ENCODE measurements at places on chromosomes 4 and X. TPM values are rescaled to one million over a fixed set of nuclear protein-coding genes. Genes with fewer than 3 reads are reported as not detected.

- no peak for DNase-seq
These were observed at the start of gene BEX3 for GRCh38 chrX:103376118-103376978. BEX3 (plus strand) TSS chrX:103376538; CDS start chrX:103377522, 984 bp downstream.

DNA sequence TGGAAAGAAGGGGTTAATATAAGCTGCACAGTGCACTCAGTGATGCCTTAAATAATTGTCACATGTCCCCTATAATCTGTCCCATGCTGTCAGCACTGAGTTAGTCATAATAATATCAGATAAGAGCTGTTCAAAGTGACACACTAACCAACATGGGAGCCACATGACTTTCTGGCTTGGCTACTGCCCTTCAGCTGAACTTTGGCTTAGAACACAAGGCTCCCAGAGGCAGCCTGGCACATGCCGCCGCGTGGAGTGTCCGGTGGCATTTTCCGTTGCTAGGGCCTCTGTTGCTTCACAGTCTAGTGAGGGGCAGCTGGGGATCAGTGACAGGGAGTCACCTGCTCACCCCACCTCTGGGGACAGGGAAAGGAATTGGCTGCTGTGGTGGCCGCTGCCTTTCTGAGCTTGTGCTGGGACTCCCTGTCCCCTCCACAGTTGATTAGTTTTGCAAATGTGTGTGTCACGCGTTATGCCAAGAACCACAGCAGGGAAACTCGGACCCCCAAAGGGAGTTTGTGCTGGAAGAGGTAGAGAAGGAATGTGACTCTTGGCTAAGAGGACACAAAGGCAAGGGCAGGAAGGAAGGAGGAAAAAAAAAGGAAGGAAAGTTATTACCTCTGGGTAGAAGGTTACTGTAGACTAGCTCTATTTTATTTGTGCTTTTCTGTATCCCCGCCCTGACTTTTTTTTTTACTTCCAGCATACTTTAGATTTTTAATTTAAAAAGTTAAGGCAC is 41.1 kb upstream of the PPARGC1A start:
- DNase-seq: no peak

Gene SPANXA1
- not detected for polyA plus RNA-seq

GRCh38 chr4:182190306-182190705 is 52.9 kb upstream of the TENM3 start:
- DNase-seq: no peak

Gene TTC29
- 0.09 TPM for polyA plus RNA-seq

DNA sequence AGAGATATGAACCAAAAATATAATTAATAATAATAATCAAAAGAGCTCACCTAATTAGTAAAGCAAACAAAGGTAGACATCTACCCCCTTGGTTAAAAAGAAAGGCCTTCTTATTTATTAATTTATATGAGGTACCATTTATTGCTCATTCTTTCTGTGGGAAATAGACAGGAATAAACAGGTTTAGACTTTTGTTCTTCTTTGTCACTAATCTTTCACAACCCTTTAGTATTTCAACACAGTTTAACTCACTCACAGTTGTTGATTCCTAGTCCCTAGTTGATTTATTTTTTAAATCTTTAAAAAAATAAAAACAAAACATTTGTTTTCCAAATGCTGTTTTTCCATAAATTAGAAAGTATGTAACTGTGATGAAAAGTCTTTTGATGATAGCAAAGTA is 5.6 kb downstream of the PPARGC1A start:
- no peak for DNase-seq

Gene SPANXC
- not detected for polyA plus RNA-seq

DNA sequence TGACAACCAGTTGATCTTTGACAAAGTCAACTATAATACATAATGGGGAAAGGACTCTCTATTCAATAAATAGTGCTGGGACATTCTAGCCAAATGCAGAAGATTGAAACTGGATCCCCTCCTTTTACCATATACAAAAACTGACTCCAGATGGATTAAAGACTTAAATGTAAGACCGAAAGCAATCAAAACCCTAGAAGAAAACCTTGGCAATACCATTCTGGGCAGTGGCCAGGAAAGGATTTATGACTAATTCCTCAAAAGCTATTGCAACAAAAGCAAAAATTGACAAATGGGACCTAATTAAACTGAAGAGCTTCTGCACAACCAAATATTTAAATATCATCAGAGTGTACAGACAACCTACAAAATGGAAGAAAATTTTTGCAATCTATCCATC is 185.1 kb downstream of the NPNT start:
- DNase-seq: no peak

- no peak for DNase-seq
These were observed 322.7 kb upstream of the PITX2 start for GRCh38 chr4:110945600-110945999.

DNA sequence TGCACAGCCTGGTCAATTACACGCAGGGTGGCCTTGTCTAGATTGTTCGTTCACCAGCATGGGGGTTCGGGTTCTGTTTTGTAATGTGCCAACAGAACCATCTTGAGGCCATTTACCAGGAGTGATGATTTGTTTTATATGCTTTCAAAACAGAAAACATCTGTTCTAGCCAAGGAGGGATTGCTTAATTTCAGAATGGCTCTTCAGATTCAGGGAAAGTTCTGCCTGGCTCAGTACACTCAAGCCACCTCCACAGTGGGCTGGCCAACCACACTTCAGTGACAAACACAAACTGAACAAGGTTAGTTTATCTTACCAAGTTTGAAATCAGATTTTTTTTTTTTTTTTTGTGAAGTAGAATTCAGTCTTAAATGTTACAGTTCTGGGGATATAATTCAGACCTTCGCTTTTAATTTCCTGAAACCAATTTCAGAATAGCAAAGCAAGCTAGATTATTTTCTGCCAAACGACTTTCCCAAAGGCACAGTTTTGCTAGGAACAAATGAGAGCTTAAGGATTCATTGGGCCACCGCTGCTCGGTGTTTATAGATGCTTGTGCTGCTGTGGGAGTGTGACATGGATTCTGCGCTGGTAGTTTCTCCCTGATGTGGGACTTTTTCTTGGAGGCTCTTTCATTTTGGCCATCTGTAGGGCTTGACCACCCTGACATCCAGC is 23.4 kb downstream of the SMS start:
- no peak for DNase-seq

DNA sequence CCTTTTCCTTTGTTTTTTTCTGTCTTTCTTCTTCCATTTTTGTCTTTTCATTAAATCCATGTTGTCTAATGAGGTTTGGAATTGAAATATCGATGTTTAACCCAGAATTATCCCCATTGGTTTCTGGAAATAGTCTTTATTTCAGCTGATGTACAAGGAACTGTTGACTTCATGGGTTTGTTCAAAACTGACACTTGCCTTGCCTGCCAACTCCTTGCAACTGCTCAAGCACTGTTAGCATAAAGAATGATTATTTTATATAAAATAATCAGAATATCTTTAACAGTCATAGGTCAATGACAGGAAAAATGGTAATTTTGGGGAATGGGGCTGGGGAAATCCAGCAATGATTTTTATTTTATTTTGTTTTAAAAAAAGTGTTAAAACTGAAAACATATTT is 359.6 kb upstream of the LCORL start:
- no peak for DNase-seq

Gene FMR1NB
- polyA plus RNA-seq: not detected

- no peak for DNase-seq
These were observed 26.0 kb upstream of the YTHDC1 start for GRCh38 chr4:68375667-68376559.

Gene CCDC160
- polyA plus RNA-seq: 0.24 TPM

DNA sequence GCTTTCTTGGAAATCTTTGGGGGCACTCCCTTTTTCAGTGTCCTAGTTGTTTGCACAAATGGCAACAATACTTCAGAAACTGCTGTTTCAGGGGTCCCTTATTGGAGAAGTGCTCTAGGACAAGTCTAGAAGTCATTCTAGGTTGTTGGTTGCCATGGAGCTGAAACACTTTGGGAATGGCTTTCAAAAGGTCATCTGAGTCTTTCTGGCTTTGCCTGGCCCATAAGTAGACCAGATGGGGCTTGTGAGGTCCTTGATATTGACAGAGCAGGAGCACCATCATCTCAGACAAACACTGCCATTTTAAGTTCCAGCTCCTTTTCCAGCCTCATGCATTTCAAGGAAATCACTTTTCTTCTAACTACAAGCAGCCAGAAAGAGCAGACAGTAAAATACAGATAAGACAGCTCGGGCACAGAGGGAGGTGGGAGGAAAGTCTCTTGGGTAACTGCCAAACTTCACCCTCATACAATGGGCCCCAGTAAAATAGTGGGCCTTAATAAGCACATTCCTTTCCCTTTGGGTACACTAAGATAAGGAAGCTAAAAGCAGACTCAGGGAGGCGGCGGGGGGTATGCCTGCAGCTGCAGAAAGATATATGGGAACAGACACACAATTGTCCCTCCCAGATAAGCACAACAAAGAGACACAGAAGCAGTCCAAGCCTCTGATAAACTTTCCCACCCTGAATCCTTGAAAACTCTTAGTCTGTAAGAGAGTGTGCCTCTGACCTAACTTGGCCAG is 8.5 kb upstream of the NXF3 start:
- DNase-seq: no peak

DNA sequence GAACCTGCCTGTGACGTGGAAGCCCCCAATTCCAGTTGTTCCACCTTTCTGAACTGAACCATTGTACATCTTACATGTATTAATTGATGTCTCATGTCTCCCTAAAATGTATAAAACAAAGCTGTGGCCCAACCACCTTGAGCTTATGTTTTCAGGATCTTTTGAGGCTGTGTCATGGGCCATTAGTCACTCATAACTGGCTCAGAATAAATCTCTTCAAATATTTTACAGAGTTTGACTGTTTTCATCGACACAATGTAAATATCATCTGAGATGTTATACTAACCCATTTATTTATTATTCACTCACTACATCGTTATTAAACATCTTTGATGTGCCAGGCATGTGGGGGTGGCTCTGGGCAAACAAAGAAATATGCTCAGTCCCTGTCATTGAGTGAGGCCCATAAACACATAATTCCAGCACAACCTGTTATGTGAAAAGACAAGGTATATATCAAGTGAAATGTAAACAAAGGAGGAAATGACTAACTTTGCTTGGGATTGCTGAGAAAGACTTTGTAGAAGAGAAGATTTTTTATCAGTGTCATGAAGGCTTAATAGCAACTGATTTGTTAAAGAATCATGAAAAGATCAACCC is 34.5 kb upstream of the PPM1K start:
- DNase-seq: no peak

DNA sequence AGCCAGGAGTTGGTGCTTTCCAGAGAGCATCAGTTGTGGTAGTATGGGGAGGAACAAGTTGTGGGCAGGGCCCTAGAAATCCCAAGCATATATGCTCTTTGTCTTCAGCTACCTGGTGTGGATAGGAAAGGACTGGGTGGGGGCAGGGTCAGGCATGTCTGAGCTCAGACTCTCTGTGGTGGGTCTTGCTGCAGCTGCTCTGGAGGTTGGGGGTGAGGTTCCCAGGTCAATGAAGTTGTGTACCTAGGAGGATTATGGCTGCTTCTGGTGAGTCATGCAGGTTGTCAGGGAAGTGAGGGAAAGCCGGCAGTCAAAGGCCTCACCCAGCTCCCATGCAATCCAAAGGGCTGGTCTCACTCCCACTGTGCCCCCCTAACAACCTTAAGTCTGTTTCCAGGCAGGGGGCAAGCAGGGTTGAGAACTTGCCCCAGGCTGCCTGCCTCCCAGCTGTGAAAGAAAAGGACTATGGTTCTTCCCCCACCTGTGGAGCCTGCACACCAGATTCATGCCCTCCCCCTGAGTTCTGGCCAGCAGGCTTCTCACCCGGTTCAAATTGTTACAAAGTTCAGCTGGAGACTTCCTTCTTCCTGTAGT is 30.4 kb upstream of the QRFPR start:
- no peak for DNase-seq

DNA sequence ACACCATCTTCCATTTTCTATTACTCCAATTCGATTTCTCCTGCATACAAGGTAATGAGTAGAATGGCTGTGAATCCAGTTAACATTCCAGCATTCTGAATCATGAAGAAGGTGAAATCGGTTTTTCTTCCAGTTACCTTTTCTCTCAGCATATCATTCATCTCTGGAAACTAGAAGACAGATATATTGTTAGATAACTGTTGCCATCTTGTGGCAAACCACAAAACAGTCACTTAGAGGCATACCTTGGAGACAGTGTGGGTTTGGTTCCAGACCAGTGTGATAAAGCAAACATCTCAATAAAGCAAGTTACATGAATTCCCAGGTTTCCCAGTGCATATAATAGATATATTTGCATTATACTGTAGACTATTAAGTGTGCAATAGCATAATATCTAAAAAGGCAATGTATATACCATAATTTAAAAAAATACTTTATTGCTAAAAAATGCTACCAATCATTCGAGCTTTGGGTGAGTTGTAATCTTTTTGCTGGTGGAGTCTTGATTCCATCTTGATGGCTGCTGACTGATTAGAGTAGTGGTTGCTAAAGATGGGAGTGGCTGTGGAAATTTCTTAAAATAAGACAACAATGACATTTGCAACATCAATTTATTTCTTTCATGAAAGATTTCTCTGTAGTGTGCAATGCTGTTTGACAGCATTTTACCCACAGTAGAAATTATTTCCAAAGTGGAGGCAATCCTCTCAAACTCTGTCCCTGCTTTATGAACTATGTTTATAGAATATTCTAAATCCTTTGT is 82.1 kb downstream of the SLC39A8 start:
- peak; percentile 40 for DNase-seq

Gene ZFP92
- 0.90 TPM for polyA plus RNA-seq

DNA sequence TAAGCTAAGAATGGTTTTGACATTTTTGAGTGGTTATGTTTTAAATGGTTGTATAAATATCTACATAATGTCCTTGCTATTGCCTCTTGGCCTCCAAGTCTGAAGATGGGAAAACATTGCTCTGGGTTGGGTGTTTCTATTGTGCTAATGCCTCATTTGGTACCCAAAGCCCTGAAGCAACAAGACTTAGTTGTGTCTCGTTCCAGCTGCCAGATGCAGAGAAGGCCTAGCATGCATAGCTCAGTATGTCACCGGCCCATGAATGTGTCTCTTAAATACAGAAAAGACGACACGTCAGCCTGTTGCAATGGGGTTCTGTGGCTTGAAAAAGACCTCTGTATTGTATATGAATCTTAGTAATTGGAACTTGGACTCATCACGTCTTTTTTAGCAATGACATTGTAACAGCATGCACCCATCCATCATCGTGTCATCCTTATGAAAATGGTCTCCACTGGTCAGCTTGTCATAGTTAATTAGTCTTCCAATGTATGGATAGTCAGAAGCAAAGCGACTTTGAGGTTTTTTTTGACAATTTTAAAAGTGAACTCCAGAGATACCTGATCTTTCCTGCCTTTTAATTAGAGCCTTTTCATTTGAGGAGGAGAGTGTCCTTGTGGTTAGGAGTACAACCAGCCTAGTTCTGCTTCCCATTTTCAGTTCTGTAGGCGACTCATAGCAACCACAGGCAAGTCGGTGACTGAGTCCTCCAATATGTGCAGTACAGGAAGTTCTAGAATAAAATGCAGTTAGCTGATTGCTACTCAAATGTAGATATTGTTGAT is 126.4 kb upstream of the GATB start:
- DNase-seq: no peak

GRCh38 chrX:47358387-47359065 is 11.9 kb upstream of the ZNF157 start:
- no peak for DNase-seq

GRCh38 chrX:64395568-64395929 is 297 bp upstream of the MTMR8 start:
- DNase-seq: no peak

Gene ADAM29
- polyA plus RNA-seq: not detected

Measured in forelimb muscle (tissue), 1 donor.